ENCODE measurements at places on chromosomes 6 and 20. TPM values are rescaled to one million over a fixed set of nuclear protein-coding genes. Genes with fewer than 3 reads are reported as not detected.
A peak's percentile ranks its signal among the peaks of the same experiment; 100 is the strongest.

Gene DNAH8
- 0.03 TPM for total RNA-seq

Gene ENPP5
- 4.0 TPM for total RNA-seq

Gene MYH7B
- total RNA-seq = 0.57 TPM

Gene CENPB
- 89.4 TPM for total RNA-seq

Gene L3MBTL3
- 11.8 TPM for total RNA-seq

Gene SAMD10
- total RNA-seq = 0.84 TPM

Gene BEND6
- total RNA-seq = 3.1 TPM

Gene SAMD3
- 1.2 TPM for total RNA-seq

Gene DNMT3B
- total RNA-seq = 1.9 TPM

Gene PNPLA1
- 0.23 TPM for total RNA-seq

- peak; percentile 53 for DNase-seq
These were observed at the start of gene MOXD1 for GRCh38 chr6:132400883-132401617. MOXD1 (minus strand) TSS chr6:132401475; CDS start chr6:132401426, 49 bp downstream.

DNA sequence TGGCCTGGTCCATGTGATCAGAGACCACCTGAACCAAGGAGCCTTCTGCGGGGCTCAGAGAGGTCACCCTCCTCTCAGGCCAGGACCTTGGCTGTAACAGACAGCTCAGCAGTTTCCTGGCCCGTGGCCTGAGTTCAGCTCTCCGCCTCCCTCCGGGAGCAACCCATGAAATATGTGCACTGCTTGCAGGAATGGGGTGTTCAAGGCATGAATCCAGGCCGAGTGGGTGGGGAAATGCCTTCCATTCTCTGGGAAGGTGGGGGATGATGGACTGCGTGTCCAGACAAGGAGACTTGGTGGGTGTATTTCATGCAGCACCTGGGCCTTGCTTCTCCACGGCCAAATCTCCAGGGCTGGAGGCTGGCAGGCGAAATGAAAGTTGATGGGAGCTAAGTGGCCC is 46.0 kb downstream of the SIRPA start:
- no peak for DNase-seq

DNA sequence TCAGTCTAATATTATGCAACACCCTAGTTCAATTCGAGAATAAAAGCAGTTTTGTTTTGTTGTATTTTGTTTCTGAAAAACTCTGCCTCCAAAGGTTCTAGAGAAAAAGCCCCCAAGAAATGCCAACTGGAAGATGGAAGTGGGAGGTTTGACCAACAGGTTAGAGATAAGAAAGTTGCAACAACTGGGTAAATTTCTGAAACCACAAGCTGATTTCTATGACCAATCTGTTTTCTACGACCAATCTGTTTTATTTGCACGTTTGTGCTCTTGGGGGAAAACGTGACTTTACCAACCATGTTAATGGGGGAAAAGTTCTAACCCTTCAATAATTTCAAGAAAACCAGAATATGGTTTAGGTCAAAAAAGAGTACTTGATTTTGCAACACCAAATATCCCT is 173.2 kb downstream of the PDE7B start:
- no peak for DNase-seq

GRCh38 chr6:57435475-57436160 is 118.2 kb downstream of the PRIM2 start:
- no peak for DNase-seq

DNA sequence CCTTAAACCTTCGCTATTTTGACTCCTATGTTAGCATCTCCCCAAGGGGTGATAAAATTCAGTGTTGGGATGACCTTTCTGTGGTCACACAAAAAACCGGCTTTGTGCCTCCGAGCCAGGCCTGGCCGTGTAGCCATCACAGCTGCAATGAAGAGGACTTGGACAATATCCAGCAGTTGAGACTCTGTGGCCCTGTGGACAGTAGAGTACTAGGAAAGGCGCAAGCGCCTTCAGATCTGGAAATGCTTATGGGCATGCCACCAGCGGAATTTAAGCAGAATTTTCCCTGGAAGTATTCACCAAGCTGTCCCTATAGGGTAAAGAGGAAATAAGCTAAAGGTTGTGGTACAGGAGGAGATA is 63.3 kb upstream of the SLC2A12 start:
- no peak for DNase-seq

DNA sequence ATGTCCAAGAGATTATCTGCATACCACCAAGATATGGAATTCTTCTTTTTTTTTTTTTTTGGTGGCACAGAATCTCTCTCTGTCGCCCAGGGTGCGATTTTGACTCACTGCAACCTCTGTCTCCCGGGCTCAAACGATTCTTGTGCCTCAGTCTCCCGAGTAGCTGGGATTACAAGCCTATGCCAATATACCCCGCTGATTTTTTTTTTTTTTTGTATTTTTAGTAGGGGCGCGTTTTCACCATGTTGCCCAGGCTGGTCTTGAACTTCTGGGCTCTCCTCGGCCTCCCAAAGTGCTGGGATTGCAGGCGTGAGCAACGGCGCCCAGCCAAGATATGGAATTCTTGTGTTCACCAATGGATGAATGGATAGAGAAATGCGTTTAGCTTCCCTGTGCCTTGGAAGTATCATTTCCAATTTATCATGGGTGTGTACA is 31.0 kb downstream of the POM121L2 start:
- no peak for DNase-seq

GRCh38 chr6:39128832-39129231 is 13.8 kb upstream of the SAYSD1 start:
- no peak for DNase-seq

DNA sequence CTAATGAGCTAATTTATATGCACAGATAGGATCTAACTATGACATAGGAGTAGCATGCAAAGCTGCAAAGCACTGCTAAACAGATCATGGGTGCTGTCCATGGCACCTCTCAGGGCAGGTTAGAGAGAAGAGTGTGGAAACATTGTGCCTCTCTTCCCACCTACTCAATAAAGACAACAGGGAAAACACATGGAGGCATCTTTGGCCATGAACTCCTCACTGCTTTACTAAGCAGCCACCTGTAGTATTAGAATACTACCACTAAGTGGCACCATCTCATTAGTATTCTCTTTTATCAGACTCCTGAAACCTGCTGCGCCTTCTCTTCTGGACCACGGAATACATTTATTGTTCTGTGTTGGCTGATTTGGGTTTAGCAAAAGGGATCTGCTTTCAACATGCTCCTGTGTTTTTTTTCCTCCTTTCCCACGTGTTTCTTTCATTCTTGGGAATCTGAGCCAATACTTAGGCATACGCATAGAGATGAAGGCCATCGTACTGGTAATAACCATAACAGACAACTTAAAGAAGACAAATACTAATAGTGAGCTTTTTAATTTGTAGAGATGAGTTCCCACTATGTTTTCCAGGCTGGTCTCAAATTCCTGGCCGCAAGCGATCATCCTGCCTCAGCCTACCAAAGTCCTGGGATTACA is 9.4 kb upstream of the HDDC2 start:
- no peak for DNase-seq

DNA sequence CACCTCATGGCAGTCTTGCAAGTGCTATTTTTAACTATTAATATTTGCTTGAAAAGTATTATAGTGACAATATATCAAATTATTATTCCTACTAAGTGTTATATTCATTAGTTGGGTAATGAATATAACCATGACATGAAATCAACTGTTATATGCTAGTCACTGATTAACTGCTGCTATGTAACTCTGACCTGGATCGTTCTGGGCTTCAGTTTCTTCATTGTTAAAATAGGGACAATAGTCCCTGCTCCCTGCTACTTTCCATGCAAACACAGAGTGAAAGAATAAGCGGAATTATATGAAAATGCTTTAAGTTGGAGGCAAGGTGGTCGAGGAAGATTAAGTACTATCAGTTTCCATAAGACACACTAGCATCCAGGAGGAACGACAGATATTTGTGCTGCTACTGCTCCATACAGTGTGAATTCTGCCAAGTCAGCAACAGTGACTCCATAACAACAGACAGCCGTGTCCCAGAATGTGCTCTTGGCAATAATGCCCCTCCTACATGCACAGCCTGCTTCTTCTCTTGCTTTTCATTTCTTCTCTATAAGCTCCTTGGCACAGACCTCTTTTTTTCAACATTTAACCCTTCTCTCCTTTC is 107.2 kb downstream of the CHD6 start:
- DNase-seq = no peak

DNA sequence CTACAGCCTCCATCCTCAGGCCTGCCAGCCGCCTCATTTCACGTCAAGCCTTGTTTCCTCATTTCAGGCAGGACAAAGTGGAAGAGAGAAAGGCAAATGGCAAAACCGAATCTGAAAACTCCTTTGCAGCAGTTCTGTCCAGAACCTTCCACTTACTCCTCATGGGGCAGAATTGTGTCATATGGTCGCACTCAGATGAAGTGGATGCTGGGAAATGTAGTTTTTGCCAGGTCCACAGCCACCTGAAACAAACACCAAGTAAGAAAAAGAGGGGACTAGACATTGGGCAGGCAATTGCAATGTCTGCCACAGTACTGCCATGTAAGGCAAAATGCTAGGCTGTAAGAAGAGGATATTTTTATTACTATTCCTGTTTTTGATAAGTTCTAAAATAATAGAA is 44.9 kb downstream of the ISM1 start:
- DNase-seq = no peak

DNA sequence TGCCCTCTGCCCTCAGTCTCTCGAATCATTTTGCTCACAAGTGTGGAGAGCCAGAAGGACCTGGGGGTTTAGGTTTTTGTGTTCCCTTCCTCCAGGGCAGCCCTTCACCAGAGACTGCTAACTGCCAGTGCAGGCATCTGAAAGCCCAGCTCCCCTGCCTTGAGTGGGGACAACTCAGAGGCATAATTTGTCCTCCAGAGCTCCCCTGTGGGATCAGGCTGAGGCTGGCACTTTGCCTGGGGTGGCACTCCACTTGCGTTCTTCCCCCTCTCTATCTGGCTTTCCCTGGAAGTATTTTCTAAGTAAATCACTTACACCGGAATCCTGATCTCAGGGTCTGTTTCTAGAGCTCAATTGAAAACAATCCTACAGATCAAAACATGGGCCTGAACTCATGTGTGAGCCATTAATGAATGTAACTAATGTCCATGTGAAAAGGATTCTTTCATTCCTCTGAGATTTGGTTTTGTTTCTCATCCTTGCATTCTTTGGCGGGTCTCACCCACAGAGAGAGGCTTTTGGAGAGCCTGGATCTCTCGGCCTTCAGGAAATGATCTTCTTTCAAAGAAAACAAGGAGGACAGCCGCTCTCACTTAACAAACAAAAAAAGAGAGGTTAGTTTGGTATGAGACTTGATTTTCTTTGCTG is 125.7 kb upstream of the RIPOR2 start:
- DNase-seq = no peak

GRCh38 chr20:22525069-22525820 is 59.1 kb downstream of the FOXA2 start:
- no peak for DNase-seq

DNA sequence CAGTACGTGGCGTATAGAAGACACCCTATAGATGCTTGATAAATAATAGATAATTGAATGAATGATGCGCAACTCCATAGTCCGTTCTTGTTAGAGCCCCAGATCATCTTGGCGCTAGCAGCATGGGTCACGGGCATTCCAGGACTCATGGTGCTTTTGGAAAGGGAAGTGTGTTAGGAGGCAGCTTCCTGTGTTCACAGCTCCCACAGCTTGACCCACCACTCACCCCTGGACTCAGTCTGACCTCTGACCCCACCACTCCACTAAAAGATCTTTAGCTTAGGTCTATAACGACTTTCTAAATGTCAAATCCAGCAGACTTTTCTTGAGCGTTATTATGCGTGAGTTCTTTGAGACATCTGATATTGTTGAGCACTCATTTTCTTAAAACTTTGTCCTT is 35.8 kb upstream of the KIF16B start:
- DNase-seq = no peak

DNA sequence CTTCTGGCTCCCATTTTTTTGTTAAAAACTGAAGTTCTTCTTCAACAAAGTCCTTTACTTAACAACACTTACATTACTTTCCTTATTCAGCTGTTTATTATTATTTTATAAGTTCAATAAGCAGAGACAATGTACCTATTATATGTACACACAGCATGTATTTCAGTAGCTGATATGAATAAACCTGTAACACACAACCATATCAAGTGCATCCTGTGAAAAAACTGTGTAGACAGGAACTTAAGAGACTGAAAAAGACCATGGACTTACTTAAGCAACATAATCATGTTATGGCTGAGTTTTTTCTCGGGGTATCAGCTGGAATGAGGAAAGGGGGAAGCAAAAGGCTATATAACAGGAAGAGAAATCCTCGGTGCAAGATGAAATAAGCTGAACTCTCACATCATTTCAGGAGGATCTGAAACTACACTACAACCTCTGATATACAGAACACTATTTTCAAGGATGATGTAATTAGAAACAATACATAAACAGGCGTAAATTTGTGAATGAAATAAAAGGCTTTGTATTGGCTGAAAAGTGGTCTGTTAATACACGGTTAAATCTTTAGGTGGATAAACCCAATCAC is 70.9 kb downstream of the REV3L start:
- no peak for DNase-seq

DNA sequence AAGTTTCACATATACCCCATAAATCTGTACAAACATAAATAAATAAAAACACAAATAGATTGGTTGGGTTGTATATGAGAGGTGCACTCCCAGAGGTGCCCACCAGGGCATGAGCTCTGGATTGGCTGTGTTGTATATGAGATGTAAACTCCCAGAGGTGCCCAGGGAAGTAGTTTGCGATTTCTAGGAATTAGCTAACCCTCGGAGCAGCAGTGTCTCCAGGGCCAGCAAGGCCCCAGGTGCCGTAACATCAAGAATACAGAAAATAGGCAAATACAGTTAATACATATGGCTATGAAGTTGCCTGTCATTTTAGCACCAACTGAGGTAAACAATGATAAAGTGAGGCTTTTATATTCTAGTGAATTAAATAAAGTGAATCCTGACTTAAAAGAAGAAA is 5.4 kb upstream of the GINM1 start:
- DNase-seq = no peak

DNA sequence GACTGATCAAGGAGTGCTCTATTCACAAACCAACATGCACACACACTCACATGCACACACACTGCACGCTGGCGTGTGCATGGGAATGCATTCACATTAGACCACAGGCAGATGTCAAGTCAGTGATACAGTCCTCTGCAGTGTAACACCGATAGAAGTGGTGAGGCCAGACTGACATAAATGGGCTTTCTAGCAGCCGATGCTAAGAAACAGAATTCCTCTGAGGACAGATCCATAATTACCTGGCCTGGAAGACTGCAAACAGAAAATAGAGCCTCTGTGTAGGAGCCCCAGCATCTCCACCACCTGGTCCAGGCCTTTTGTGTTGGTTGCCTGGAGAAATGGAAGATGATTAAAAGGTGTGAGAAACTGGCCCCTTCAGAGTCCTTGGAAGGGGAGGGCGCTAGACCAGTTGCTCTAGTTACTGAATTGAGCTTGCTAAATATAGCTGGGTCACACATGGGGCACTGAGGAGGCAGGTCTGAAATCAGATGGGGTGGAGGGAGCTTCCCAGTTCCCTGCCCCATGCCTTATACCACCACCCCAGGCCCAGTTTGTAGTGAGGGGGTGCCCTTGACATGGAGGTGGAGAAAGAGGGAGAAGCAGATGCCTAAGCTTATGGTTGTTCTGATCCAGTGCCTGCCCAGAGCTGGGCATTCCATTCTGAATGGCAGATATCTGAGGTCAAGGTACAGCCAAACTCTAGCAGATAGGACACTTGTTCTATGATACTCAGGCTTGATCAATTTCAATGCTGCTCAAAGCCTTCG is 233.8 kb downstream of the LRFN2 start:
- DNase-seq = no peak

GRCh38 chr20:51766994-51767866 is 960 bp downstream of the ATP9A start:
- DNase-seq = peak; percentile 89

All from aorta (tissue), 5 donors.